ENCODE measurements at places on chromosomes 11 and 22.

DNA sequence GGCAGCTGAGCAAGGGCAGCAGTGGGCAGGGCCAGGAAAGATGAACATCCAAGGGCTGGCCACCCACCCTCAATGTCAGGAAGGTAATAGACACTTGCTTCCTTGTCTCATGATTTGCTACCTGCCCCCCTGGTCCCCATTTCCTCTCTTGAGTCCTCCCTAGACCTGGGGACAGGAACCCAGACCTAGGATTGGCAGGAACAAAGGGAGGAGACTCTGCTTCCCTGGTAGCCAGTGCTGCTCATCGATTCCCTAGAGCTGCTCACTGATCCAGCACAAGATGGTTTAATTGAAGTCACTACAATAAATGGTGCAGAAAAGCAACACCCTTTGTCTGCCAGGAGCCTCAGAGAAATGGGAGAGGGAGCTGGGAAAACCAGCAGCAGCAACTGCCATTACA lies 67.8 kb upstream of the CHST1 start:
- DNase-seq = no peak

DNA sequence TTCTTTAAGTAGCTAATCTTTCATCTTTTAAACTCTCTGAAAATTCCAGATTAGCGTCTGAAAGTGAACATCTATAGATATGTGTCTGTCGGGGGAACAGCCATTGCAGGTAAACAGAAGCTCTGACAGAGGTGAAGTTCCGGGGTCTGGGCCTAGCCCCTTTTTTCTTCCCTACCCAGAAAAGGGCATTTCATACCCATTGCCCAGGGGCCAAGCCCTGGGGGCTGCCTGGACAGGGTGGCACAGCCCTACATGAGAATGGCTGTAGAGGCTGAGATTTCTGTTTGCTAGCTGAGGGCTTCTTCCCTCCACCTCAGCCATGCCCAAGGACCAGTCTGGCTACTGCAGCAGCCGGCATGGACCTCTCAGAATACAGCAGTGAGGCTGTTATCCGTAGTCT lies 327.0 kb upstream of the PLET1 start:
- DNase-seq = no peak

DNA sequence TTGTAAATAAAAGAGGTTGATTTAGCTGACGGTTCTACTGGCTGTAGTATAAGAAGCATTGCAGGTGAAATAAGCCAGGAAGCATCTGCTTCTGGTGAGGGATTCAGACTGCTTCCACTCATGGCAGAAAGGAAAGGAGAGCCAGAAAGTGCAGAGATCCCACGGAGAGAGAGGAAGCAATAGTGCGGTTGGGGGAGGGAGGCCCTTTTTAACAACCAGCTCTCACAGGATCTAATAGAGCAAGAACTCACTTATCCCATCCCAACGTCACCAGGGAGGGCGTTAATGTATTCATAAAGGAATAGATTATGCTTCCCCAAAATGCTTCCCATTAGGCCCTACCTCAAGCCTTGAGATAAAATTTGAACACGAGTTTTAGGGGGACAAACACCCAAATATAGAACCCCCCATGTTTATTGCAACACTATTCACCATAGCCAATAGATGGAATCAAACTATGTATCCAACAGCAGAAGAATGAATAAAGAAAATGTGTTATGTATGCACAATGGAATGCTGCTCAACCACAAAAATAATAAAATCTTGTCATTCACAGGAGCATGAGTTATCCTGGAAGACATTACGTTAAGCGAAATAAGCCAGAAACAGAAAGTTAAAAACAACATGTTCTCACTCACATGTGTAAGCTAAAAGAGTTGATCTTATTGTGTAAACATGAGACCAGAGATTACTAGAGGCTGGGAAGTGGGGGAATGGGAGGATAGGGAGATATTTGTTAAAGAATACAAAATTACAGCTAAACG lies 908.3 kb upstream of the ANO3 start:
- DNase-seq = no peak

DNA sequence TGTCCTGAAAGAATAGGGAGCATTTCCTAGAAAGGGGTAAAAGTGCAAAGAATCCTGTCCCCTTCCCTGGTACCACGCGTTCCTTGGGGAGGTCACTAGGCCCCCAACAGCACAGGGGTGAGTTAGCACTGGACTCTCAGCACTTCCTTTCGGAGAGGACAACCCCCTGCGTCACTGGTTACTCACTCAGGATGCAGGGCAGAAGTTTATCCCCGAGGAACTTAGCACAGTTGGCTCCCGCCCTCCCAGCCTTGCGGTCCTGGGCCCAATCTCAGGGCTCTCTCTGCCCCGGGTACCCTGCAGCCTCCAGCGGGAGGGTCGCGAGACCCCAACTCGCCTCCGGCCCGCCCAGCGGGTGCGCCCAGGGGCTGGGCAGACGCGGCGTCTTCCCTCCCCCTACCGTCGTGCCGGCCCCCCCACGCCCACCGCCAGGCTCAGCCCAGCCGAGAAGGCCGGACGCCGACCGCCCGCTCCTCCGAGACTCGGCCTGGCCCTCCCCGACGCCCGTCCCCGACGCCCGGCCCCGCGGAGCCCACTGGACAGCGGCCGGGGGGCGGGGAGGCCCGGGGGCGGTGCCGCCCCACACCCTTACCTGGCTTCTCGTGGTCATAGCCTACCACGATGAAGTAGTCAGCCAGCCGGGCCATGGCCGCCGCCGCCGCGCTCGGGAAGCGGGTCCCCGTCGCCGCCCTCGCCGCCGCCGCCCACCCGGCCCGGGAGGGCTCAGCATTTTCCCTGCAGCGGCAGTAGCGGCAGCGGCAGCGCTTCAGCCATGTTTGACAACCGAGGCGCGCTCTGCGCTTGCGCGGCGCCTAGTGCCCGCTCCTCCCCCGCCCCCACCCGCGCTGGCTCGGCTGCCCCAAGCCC lies at the start of gene SBF2:
TSS of gene SBF2 (minus strand) at position 797 of the 867 bp plus-strand sequence. CDS start at position 647, 150 bp downstream.
- peak; percentile 70 for DNase-seq

GRCh38 chr11:30462421-30462820 lies 123.7 kb downstream of the MPPED2 start:
- no peak for DNase-seq

GRCh38 chr11:44047931-44048431 lies at the start of gene ACCSL:
Gene ACCSL, plus strand, starts transcription at chr11:44047981. Its CDS starts 56 bp downstream, at chr11:44048037.
- DNase-seq = no peak
